NCI-H187 treated with DMSO at 0.1 percent for 48 hours (cell line): ENCODE measurements at places on chromosomes 1 and 21.

- no peak for DNase-seq
These were observed 75.6 kb upstream of the BACE2 start for GRCh38 chr21:41092312-41092711.

DNA sequence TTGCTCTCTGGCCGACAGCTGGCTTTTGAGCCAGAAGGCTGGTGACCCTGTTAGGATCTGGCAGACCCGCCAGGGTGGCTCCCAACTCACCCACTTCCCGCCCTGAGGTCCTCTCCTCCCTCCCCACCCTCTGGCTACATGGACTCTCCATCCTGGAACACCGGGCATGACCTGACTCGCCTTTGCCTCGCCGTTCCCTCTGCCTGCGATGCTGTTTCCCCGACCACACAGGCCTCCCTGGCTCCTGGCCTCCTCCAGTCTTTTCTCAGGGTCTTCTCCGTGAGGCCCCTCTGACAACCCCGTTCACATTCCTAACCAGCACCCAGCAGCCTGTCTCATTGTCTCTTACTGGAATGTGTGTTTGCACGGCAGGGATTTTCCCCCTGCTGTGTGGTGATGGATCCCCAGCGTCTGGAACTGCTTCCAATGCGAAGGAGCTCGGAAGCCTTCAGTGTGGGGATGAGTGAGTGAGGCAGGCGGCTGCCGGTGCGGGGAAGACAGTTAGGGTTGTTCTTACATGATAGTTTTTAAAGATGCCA lies 46.0 kb upstream of the POFUT2 start:
- DNase-seq, result no peak

DNA sequence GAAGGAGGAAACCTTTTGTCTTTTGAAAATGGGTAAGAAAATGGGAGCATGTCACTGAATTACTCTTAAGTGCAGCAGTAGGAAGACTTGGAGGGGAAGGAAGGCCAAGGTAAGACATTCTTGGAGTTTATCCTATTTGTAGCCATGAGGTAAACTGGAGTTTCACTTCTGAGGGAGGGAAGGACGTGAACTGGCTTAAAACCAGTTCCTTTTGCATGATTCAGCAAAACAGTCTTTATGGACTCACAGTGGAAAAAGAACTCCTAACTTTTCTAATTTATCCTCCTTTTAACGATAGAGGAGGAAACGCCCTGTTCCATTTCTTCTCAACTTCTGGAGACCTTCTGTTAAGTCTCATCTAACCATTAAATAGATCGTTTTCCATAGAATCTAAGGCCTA lies 2.5 kb downstream of the PRDX6 start:
- no peak for DNase-seq

- no peak for DNase-seq
These were observed 11.1 kb downstream of the VSIG8 start for GRCh38 chr1:159851407-159851806.

DNA sequence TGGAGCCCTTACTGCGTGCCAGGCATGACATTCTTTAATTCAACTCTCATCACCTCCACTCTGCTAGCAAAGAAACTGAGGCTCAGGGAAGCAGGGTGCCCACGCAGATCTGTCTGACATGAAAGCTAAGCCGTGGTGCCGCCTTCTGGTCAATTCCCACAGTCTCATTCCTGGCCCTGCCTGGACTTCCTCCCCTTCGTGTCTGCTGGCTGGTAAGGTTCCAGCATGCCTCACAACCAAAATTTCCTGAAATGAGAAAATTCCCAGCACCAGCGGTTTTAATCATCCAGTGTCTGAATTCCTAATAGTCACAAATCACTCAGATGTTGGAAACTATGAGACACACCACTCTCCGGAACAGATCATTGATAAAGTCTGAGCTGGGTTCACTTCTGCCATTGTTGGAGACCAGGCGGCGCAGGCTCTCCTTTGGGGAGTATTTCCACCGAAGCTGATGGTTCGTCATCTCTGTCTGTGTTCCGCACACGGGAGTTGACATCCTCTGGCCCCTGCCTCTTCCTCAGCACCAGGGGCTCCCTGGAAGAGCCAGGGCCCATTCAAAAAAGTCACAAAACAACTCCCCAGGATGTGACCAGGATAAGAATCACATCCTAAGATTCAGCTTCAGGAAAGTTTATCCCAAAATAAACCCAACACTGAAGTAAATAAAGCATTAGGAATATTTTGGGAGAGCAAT lies 167.7 kb downstream of the PLPP3 start:
- no peak for DNase-seq
